ENCODE measurements at places on chromosomes 4 and X.

DNA sequence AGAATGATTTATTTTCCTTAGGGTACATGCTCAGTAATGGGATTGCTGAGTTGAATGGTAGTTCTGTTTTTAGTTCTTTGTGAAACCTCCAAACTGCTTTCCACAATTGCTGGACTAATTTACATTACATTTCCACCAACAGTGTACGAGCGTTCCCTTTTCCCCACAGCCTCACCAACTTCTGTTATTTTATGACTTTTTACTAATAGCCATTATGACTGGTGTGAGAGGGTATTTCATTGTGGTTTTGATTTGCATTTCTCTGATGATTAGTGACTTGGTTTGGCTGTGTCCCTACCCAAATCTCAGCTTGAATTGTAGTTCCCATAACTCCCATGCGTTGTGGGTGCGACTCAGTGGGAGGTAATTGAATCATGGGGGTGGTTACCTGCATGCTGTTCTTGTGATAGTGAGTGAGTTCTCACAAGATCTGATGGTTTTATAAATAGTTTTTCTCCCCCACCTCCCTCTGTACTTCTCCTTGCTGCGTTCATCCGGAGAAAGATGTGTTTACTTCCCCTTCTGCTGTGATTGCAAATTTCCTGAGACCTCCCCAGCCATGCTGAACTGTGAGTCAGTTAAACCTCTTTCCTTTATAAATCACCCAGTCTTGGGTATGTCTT is 95.1 kb downstream of the GBA3 start:
- DNase-seq, result no peak

GRCh38 chr4:13547485-13548041 is 3.3 kb upstream of the NKX3-2 start:
- no peak for DNase-seq

DNA sequence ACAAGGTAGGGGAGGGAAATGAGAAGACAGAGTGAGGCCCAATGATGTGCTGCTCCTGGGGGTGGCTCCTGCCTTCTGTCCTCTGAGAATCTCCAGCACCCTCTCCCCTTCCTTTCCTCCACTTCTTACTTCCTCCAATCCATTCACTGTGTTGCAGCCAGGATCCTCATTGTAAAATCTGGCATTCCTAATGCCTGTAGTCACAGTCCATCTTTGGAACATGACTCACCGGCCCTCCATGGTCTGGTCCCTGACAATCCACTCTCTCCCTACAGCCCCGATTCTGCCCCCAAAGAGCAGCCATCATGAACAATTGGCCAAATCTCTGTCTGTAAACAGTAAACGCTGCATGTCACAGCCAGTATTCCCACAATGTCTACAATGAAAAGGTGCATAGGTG is 72.9 kb downstream of the CLNK start:
- no peak for DNase-seq

GRCh38 chrX:138723301-138723700 is 11.8 kb upstream of the FGF13 start:
- no peak for DNase-seq

- DNase-seq, result no peak
Observed at GRCh38 chr4:148376151-148376550, 66.1 kb downstream of the NR3C2 start.

- no peak for DNase-seq
Observed at GRCh38 chr4:31327031-31327430, 606.9 kb downstream of the PCDH7 start.

GRCh38 chr4:45280121-45280520 is 553.8 kb upstream of the GNPDA2 start:
- DNase-seq, result no peak

DNA sequence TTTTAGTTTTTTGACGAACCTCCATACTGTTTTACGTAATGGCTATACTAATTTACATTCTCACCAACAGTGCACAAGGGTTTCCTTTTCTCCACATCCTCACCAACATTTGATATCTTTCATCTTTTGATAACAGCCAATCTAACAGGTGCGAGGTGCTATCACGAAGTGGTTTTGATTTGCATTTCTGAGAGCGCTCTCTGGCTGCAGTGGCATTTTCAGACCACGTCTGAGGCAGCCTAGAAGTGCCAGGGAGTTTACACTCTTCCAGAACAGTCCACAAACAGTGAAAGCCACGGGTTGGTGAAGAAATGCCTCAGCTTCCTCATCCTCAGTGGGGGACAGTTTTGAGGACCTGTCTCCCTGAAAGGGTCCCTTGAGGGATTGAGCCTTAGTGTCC is 471.0 kb downstream of the BCOR start:
- DNase-seq, result no peak

GRCh38 chr4:147625733-147626132 is 8.5 kb downstream of the TMEM184C start:
- DNase-seq, result no peak

DNA sequence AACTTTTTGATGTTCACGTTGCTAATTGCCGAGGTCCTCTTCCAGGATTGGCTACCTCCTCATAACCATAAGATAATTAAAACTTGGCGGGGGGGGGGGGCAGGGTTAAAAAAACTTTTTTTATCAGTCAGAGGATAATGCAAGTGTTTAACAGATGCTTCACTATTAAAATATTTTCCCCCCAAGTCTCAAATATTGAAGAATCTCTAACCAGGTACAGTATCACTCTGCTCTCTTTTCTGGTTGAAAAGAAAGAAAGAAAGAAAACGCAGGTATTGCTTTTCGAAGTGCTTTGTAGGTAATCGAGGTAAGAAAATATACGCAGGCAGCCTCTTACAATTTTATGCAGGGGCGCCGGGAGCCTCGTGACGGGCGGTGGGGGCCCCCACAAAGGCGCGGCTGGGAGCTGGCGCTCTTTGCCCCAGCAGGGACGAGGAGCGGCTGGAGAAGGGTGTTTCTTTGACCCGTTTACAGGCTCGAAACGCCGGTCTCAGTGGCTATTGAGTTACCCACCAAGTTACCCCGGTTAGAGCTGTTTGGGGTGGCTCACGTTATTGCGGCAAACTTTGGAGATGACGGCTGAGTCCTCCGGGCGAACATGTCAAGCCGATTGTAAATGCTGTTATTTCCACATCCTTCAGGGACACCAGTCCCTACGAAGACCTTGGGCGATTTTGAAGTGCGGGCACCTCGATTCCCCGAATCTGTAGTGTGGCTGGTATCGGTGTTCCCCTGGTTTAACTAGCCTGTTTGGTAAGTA is 477 bp upstream of the HAND2 start:
- DNase-seq, result no peak

DNA sequence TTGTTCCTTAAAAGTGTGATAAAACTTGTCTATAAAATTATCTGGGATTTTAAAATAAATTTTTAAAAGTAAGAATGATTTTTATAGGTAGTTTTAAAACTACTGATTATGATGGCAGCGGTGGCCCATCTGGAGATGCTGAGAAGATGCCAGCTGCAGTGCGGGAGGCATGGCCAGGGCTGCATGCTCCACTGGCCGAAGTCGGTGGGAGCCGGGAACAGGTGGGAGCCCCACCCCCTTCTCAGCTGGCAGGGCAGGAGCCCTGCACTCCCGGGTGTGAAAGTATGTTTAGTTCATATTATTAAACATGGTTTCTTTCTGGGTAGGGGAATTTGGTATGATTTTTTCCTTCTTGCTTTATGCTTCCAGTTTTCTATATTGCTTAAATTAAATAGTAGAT is 63.8 kb downstream of the CORIN start:
- no peak for DNase-seq

- DNase-seq, result no peak
Observed at GRCh38 chr4:113959539-113959937, 19.9 kb downstream of the ARSJ start.

DNA sequence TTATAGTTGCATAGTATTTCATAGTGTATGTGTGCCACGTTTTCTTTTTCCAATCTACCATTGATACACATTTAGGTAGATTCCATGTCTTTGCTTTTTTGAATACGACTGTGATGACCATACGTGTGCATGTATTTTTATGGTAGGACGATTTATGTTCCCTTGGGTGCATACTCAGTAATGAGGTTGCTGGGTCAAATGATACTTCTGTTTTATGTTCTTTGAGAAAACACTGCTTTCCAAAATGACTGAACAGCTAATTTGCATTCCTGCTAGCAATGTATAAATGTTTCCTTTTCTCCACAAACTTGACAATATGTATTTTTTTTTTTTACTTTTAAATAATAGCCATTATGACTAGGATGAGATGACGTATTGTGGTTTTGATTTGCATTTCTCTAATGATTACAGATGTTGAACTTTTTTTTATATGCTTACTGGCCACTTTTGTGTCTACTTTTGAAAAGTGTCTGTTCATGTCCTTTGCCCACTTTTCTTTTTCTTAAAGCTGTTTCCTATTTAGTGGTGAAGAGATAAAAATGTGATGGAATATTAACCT is 969.5 kb upstream of the NDST4 start:
- no peak for DNase-seq

- no peak for DNase-seq
Observed at GRCh38 chrX:69093960-69094871, 71.0 kb downstream of the PJA1 start.

- no peak for DNase-seq
Observed at GRCh38 chr4:687048-687970, 1.6 kb downstream of the SLC49A3 start.

GRCh38 chrX:12360986-12361598 is 222.8 kb downstream of the FRMPD4 start:
- DNase-seq, result no peak

- DNase-seq, result no peak
Observed at GRCh38 chr4:115678425-115678941, 565.1 kb upstream of the NDST4 start.

DNA sequence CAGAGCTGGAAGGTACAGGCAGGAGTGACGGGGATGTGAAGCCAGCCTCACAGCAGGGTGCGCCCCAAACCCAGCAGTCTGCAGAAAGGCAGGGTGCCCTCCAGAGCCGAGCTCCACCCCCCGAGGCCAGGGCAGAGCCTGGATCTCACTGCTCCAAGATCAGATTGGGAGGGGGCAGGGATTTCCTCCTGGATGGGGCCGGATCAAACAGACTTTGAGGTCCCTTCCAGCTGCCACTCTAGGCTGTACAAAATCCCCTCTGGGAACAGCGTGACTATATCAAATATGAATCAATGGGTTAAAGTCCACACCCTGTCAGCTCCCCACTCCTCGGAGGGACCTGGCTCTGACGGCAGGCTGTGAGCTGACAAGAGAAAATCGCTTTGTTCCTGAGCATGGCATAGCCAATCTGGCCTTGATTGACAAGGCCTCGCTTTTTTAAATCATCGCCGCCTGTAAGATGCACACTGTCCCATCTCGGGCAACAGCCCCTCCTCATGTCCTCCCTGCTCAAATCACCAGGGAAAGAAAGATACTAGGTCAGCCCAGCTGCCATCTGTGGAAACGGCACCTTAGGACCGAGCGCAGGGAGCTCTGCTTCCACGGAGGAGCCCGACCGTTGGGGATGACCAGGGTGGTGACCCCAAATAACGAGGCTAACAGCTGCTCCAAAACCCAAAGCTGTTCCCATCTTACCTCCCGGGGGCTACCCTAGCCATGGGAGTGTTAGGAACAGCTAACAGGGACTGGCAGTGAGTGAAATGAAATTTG is 39.9 kb downstream of the PSAPL1 start:
- no peak for DNase-seq

- DNase-seq, result no peak
Observed at GRCh38 chrX:110692866-110693265, 102.8 kb downstream of the CHRDL1 start.

- no peak for DNase-seq
Observed at GRCh38 chr4:109077505-109077904, 225.0 kb downstream of the COL25A1 start.

DNA sequence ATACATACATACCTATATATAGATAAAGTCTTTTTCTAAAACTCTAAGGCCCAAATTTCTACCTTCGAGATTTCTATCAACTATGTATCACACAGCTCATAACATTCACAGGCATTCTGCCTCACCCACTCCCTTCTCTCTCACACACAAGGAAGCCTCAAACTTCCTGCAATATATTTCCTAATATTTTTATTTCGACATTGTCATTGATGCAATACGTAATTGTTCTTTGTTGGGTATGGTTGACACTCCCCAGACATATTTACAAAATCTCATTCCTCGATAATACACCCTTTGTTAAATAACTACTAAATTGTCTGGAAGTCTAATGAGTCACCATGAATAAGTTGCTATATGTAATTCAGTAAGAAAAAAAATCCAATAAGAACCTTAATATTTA is 143.5 kb downstream of the HNRNPD start:
- DNase-seq, result no peak

GRCh38 chrX:56833626-56834025 is 104.6 kb downstream of the NBDY start:
- DNase-seq, result no peak

GRCh38 chrX:140249088-140249487 is 255.8 kb downstream of the SOX3 start:
- no peak for DNase-seq

DNA sequence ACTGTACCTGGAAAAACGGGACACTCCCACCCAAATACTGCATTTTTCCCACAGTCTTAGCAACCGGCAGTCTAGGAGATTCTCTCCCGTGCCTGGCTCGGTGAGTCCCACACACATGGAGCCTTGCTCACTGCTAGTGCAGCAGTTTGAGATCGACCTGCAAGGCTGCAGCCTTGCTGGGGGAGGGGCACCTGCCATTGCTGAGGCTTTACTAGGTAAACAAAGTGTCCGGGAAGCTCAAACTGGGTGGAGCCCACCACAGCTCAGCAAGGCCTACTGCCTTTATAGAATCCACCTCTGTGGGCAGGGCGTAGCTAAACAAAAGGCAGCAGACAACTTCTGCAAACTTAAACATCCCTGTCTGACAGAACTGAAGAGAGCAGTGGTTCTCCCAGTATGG is 205.2 kb downstream of the CHIC1 start:
- no peak for DNase-seq

GRCh38 chrX:123324625-123325024 is 140.5 kb downstream of the GRIA3 start:
- DNase-seq, result no peak

GRCh38 chr4:99624141-99624719 is 33.4 kb downstream of the C4orf54 start:
- no peak for DNase-seq

DNA sequence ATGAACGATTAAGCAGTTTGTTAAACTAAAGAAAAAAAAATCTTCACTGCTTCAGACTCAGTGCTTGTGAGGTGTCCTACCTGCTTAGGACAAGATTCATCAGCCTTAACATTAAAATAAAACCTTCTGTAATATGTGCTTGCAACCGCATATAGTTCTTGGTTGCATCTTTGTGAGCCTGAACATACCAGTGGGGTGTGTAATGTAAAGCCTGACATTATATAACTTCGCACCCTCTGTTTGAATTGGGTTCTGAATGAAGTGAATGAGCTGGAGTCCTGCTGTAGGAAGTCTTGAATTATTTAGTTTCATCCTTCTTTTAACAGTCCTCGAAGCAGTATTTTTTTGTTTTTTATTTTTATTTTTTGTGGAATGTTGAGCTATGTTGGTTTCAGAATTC is 3.1 kb downstream of the KDM6A start:
- no peak for DNase-seq

GRCh38 chrX:107827852-107828251 is 2.2 kb downstream of the MID2 start:
- DNase-seq, result no peak

All from amygdala (tissue), 56 donors.